ENCODE measurements at places on chromosomes 1 and 21.

DNA sequence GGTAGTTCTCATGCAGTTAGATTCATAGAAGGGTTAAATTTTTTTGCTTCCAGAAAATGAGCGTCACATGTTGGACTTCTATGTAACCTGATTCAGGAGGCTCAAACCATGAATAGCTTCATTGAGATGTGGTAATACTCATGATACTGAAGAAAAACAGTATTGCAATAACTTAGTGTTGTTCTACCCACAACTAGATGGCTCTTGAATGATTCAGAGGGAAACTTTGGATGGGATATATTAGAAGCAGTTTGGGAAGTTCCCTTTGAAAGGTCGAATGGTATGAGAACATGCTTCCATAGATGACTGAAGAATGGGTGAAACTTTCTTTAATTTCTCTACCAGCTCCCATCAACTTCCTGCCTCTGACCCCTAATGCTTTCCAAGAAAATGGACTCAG is 211.7 kb upstream of the PTGFR start:
- no peak for DNase-seq

GRCh38 chr1:87392248-87393192 is 63.8 kb downstream of the LMO4 start:
- DNase-seq: no peak

DNA sequence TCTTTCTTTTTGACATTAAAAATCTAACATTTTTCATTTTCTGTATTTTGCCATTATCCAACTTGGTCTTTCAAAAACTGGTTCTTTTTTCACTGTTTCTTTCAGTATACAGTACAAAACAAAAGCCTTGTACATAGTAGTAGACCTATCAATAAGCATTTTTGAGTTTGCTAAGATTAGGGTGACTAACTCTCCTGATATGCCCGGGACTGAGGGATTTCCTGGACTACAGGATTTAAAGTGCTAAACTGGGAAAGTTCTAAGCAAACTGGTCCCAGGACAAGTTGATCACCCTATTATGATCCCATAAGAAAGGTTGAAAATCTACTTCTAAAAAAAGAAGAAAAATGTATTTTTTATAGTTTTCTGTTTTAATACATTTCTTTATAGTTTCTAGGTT is 120.9 kb downstream of the USP25 start:
- DNase-seq: no peak

GRCh38 chr1:245016700-245017099 is 138.1 kb upstream of the KIF26B start:
- no peak for DNase-seq
